ENCODE measurements at places on chromosomes 3 and 15.

DNA sequence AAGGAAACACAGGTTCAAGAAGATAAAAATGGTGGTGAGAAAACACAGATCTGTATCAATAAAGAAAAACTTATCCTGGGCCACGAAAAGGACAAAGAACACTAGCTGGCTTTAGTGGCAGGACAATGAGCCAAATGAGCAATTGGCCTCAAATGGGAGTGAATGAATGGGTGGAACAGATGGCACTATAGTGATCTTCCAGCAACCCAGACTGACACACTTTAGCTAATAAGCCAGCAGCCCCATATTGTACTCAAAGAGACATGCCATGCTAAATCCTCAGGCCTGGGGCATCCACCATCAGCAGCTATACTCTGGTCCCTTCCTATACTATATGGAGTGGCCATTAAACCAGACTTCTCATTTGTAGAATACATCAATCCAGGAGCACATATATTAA is 60.0 kb upstream of the GADL1 start:
- DNase-seq = no peak

- no peak for DNase-seq
Observed at GRCh38 chr3:103786296-103786695, 1351.5 kb downstream of the ZPLD1 start.

- DNase-seq = peak; percentile 92
Observed at GRCh38 chr3:189139611-189139940, 32.2 kb upstream of the TPRG1 start.

- no peak for DNase-seq
Observed at GRCh38 chr15:60070838-60071493, 66.9 kb downstream of the FOXB1 start.

GRCh38 chr3:61597906-61598305 is 36.5 kb downstream of the PTPRG start:
- no peak for DNase-seq

GRCh38 chr3:124963755-124964154 is 29.2 kb upstream of the MUC13 start:
- no peak for DNase-seq

- DNase-seq = no peak
Observed at GRCh38 chr15:98530570-98530969, 117.8 kb upstream of the IGF1R start.

- DNase-seq = no peak
Observed at GRCh38 chr3:148816427-148816826, 11.2 kb upstream of the CPB1 start.

GRCh38 chr3:13057282-13058040 is 15.8 kb downstream of the IQSEC1 start:
- no peak for DNase-seq

DNA sequence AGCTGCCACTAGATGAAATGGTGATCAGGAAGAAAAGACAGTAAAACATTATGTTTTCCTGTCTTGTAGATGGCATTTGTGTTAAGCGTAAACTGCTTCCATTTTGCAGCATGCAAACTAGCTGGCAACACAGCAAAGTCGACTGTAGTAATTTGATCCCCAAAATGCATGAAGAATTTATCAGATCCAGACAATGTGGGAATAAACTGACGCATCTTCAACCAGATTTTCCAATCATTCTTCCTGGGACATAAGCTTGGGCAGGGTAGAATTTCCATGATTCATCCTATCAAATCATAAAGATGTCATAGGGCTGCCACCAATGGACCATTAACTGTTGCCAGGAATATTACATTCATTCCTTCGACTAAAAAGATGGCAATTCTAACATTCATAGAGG is 260.3 kb downstream of the ERC2 start:
- no peak for DNase-seq

GRCh38 chr3:119490153-119490552 is 8.2 kb upstream of the TIMMDC1 start:
- no peak for DNase-seq

DNA sequence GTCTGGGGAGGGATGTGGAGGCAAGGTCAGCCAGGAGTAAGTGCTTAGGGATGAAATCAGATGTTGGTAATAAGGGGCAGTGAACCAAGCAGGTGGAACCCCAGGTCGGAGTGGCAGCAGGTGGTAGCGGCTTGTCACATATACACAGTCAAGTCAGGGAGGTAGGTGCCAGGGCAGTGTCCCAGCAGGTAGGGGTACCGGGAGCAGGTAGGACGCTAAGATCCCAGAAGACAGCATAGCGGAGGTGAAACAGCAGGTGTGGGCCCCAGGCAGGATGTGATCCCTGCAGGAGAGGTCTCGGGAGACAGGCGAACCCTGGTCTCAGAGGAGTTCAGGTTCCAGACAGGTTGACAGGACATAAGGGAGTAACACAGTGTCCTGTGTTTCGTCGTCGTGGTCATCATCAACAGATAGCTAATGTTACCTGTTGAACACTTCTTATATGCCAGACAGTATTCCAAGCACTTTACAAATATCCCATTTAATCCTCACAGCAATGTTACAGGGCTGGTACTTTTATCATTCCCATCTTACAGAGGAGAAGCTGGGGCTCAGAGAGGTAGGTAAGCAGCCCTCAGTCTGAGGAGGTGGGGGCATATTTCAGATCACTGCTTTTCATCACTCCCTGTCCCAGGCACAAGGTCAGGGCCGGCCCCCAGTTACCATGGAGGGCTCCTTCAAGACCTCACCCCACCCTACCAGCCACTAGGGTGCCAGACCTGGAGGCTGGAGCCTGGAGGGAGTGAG is 241.6 kb downstream of the UACA start:
- no peak for DNase-seq

DNA sequence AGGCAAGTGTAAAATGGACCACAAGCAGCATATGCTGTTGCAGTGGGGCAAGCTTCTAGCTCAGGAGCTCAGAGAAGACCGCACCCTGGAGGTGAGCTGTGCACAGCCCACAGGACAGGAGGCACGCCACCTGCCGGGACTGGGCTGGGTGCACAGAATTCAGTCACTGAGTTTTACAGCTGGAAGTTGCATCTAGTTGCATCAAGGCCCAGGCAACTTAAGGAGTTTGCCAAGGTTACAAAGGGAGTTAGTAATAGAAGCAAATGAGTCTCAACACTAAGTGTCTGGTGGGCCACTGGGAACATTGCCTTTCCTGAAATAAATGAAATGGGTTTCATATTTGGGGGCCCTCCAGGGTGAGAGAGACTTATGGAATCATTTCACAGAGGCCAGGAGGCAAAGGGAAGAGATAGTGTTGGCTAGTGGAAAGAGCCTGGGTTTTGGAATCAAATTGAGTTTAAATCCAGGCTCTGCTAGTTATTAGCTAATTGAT is 36.0 kb upstream of the TIMP4 start:
- no peak for DNase-seq

- DNase-seq = no peak
Observed at GRCh38 chr3:197356275-197356674, 57.9 kb upstream of the DLG1 start.

DNA sequence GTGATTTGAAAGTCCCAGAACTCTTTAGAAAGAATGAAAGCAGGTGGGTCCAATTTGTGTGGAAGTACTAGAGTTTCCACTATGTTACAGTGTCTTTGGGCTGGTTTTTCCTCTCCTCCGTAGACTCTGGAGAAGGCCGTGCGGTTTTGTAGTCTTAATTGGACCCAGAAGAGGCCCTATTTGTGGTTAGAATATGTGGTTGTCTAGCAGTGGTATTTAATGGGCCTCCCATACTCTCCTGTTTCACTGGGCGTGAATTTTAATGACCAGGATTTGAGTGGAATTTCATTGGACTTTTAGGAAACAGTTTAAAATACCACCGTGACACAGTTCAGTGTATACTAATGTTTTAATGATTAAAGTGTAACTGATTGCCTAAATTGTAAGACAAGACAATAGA is 182.3 kb downstream of the BBX start:
- no peak for DNase-seq
